HS-5 (cell line): ENCODE measurements at places on chromosomes 7 and 10.

GRCh38 chr10:113239566-113240350 lies 289.7 kb downstream of the TCF7L2 start:
- DNase-seq: no peak

DNA sequence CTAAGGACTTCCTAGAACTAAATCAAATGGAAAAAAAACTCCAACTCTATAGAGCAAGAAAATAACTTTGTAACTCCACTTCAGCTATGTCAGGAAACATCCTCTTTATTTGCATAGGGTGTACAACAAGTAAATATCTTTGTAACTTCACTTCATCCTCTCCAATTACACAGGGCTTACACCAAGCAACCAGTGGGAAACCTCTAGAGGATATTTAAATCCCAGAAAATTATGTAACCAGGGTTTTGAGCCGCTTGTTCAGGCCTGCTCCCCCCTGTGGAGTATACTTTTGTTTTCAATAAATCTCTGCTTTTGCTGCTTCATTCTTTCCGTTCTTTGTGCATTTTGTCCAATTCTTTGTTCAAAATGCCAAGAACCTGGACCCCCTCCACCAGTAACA lies 22.2 kb downstream of the LIPJ start:
- DNase-seq: no peak

DNA sequence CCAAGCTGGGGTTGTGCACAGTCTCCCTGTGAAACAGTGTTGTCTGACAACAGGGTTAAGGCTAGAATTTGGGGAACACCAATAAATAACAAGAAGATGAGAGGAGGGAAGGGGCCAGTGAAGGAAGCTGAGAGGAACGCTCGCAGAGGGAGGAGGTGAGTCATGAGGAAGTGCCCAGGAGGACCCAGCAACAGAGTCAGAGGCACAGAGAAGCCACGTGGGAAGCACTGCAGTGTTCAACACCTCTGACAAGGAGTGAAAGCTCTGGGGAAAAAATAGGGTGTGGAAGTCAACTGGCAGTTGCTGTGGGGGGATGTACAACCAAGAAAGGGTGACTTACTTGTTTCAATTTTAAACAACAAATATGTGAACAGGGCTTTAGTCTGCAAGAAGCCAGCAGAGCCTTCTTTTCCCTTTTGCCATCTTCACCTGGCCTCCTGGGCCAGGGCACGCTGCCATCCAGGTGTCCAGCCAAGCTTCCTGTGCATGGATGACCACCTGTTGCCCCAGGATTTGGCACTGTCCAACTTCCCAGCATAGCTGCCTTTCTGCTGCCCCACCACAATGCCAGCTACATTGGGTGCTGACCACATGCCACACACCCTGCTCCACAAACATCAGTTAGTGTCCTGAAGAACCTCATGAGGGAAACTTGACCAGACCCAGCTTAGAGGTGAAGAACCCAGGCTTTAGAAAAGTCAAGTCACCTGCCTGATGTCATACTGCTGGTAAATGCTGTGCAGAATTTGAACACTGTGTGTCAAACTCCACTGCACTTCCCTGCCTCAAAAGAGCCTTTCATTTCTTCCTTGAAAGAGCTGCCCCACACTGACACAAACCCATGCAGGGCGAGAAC lies 69.6 kb downstream of the ATXN7L1 start:
- no peak for DNase-seq

DNA sequence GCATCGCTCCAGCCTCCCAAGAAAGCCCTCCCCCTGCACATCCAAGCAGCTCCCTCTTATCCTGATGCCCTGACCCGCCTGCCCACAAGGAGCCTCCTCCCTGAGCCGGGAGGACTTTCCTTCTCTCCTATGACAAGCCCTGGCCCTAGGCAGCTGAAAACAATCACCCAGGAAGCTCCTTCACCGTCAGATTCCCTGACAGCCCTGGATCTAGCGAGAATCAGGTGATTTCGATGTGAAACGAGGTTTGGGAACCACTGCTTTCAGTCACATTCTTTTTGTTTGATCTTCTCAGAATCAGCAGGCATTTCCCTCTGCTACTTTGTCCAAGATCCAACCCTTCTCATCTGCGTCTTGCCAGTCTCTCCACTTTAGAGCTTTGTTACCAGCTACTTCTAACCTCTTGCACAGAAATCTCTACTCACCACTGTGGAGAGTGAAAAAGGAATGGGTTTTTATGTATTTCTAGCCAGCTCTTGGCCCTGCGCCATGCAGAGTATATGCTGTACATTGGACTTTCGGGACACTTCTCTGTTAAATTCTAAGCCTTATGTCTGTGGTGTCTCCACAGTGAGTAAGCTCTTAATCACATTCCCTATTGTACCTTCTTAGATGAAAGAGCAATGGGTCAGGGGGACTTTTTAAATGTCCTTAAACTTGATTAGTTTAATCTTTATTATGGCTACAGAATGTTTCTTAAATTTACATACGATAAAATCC lies 253.2 kb upstream of the C7orf33 start:
- no peak for DNase-seq

GRCh38 chr7:112263519-112263918 lies 57.0 kb downstream of the ZNF277 start:
- DNase-seq: no peak

DNA sequence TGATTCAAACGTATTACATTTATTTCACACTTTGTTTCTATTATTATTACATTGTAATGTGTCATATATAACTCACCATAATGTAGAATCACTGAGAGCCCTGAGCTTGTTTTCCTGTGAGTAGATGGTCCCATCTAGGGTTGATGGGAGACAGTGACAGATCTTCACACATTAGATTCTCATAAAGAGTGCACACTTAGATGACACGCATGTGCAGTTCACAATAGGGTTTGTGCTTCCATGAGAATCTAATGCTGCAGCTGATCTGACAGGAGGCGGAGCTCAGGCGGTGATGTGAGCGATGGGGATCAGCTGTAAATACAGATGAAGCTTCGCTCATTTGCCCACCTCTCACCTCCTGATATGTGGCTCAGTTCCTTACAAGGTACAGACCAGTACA lies 36.1 kb downstream of the BMPER start:
- no peak for DNase-seq

DNA sequence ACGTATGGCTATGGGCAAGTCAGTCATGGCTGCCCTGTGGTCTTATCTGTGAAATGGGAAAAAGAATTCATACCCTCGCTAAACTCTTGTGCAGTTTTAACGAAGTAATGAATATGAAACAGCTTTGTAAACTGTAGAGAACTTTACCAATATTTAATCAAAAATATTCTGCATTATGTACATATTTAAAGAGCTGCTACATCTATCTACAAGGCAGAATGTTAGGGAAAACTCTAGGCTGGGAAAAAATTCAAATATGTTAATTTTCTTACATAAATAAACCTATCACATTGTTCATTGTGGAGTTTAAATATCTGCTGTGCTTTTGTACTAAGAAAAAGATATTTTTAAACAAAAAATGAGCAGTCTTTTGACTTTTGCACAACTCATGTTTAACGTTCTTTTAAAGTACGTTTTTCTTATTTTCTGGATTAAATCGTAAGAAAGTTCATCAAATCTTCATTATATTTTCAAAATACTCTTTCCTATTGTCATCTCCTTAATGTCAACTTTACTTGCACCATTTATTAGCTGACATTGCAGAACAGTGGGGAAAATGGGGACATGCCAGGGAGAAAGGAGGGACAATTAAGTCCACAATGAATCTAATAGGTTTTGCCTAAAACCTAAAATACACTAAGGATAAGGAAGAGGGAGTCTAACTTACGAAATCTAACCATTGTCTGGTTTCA lies 57.5 kb downstream of the ICA1 start:
- no peak for DNase-seq

DNA sequence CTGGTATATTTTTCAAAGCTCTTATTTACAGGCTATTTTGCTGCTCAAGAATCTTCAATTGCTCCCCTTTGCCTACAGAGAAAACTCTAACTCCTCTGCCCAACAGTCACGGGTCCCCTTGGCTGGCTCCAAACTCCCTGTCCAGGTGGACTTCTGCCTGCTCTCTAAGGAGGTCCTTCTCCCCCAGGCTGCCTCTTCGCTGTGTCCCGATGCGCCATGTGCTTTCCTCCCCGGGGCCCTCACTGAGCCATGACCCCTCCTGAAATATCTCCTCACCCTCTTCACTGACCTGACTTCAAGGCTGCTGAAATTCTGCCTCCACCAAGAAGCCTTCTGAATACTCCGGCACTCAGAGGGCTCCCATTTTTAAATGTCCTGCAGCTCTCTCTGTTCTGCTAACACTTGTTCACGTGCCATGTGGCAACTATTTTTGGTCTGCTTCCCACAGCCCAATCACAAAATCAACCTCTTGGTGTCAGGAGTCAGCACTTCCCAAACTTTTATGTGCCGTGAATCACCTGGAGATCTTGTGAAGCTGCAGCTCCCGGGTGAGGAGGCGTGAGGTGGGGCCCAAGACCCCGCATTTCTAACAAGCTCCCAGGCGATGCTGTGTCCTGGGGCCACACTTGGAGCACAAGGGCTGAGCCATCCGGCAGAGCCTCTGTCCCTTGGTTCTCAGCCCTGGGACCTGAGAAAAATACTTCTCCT lies 85.7 kb upstream of the COL13A1 start:
- DNase-seq: no peak

DNA sequence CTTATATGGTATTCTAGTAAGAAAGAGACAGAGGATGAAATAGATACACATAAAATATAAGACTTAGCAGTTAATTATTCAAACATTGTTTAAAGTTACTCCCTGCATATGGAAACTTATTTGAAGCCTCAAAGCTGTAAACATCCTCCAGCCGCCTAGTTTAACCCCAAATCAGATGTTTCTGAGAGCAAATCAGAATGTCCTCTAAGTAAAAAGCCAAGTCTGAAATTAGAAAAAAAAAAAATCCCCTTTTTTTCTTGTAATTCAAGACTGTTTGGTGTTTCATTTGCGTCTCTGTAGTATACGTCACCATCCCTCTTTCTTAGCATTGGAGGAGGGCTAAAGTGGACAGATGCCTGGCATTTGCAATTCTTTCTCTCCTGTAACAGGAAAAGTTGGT lies 46.4 kb downstream of the TMEM26 start:
- DNase-seq: no peak

- DNase-seq: no peak
Observed at GRCh38 chr7:108164342-108164741, 34.2 kb upstream of the LAMB4 start.

DNA sequence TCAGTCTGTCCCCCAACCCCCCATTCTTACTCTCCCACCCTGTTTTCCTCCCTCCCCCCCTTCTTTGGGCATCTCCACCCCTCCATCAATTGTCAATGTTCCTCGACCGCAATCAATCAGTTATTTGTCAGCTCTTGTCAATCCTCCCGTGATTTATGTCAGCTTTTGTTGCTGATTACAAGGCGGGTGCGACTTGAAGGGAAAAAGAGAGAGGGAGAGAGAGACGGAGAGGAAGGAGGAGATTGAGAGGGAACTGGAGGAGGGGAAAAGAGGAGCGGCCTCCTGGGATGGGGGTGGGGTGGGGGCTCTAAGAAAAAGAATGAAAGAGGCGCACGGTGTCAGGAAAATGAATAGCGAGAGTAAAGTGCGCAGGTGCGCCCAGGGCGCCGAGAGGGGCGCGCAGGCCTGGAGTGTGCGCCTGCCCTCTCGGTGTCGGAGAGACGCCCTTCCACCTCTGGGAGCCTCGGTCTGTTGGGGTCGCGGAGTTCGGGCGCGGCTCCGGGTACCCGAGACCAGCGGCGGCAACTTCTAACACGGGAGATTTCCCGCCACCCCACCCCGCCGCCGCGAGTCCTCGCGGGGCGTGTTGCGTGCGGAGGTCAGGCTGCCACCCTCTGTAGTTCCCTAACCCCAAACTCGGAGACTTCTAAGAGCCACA lies 1.1 kb upstream of the ZNF503 start:
- peak; percentile 58 for DNase-seq

DNA sequence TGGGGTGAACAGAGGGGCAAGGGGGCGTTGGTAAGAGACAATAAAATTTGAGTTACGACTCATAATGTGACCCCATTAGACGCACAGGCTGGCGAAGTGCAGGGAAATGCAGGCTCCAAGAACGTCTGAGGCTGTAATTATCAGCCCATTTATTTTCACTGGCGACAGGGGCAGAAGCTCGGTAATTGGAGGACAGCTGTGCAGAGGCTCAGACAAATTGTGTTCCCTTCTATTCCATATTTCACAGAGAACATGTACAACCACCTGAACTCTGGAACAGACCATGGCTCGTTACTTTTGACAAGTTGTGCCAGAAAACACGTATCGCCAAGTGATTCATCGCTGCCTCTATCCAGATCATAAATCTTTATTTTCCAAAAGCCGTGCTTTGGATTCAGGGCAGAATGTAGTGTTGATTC lies 137.3 kb upstream of the FRMD4A start:
- no peak for DNase-seq

- DNase-seq: no peak
Observed at GRCh38 chr7:107017965-107018719, 26.4 kb upstream of the PRKAR2B start.

DNA sequence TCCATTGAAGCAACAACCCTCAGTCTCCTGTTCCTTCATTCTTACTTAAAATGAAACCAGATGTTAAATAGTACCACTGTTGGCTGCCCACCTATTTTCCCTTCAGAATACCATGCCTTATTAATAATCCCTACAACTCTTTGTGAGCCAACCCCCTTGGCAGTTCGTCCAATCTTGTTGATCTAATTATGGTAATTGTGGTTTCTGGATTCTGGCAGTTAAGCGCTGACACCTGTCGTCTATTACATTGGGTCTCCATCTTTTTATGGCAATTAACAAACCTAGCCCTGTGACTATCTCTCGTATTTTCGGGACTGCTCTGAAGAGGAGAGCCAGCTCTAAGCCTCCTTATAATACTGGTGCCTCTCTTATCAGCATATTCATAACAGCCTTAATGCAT lies 432.0 kb downstream of the ATRNL1 start:
- no peak for DNase-seq

DNA sequence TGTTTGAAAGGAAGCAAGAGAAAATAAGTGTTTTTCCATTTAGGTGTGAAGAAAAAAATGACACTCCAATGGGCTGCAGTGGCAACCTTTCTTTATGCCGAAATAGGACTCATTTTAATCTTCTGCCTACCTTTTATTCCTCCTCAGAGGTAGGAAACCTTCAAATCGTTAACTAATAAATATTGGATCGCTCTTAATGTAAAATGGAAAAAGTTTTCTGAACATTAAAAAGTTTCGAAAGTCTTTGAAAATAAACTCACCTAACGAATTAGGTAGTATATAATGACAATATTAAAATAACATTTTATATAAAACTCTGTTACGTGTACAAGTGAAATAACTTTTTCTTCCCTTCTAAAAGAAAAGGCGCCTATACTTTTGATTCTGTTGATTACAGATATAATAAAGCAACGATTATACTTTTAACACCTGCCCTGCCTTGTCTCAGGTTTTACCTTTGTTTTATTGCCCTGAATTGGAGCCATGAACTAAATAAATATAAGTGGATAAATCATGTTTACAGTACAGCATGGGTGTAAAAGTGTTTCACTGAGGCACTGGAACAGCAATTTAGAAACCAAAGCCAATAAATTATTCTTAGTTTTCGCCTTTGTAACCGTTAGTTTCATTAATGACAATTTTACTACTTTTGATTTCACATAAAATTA lies 804 bp downstream of the BCAP29 start:
- no peak for DNase-seq

- DNase-seq: no peak
Observed at GRCh38 chr7:42133321-42133720, 103.7 kb downstream of the GLI3 start.
